ENCODE measurements at places on chromosomes 6 and 20.
A peak's percentile ranks its signal among the peaks of the same experiment; 100 is the strongest.

DNA sequence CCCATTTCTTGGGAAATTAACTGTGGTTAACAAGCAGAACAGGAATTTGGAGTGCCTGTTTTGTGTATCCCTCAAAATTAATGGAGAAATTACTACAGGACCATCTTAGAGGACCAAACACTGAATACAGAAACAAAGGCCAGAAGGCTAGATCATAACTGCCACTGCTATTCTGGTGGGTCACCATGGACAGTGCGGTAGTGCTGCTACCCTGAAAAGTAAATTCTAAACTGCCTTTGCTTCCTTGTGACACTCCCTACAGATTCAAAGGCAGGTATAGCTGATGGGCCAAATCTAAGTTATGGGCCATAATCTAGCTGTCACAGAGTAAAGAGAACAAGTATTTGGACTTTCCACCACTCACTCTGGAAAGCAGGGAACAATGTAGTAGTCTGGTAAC, 575.8 kb upstream of the ADGRB3 start:
- DNase-seq = no peak

GRCh38 chr6:17768388-17768787, 61.7 kb upstream of the NUP153 start:
- DNase-seq = peak; percentile 59

- DNase-seq = peak; percentile 48
Observed at GRCh38 chr6:22062807-22063408, 233.9 kb downstream of the PRL start.

DNA sequence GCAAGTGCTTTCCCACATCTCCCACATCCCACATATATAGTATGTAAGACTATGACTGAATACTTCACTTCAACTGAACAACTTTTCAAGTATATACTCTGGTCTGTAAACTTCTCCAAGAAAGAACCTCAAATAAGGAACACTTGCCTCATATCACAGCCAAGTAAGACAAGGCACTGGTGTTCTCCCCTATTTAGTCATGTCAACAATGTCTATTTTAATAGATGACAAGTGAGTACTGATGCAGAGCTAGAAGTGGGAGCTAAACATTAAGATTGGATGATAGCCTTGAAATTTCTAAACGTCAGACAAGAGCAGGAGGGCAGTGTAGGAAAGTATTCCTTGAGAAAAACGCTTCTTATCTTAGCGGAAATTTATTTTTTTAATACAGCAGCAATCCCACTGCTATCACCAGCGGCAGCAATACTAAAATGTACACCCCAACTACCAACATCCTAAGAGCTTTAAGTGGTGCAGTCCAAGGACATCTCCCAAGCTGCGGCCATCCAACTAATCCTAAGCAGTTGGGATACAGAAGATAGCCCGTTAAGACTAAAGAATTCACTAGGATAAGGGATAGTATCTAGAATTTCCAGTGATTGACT, 29.3 kb downstream of the DST start:
- DNase-seq = no peak

- DNase-seq = no peak
Observed at GRCh38 chr20:35014537-35014936, 58.9 kb downstream of the MYH7B start.

DNA sequence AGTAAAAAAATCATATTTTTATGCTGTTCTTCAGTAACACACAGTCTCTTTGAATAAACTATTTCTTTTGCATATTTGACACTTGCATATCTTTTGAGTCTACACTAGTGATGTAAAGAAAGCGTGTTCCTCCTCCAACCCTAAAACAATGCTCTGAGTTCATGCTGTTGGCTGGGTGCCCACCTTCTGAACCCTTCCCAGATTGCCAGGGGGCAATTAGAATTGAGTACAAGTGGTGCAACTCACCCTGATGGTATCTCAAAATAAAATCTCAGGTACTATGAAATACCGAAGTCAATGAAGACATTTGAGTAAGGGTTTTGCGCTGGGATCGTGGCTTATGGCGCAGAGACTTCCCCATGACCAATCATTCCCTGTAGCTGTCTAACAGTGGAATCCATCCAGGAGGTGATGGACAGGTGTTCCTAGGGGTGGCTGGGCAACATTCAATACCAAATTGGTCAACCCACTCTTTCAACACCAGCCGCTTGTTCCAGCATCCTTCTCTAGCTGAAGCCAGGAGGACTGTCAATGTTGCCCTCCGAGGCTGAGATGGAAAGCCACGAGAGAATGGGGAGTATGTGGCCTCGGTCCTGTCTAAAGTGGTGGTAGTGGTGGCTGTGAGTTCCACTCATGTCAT, 94.4 kb upstream of the ZNFX1 start:
- DNase-seq = no peak

- no peak for DNase-seq
Observed at GRCh38 chr6:35733633-35734032, 3.2 kb upstream of the ARMC12 start.

DNA sequence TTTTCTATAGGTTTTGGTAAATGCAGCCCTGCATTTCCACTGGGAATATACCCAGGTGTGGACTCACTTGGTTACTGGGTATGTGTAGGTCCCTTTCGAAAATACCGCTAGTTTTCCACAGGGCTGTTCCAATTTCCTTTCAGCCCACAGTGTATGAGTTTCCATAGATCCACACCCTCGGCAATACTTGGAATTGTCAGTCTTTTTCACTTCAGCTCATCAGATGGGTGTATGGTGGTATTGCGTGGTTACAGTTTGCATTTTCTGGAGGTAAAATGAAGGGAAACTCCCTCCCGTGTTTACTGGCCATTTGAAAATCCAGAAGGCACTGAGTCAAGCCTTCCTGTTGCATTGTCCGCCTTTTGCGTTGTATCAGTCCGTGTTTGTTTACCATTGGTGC, 453.6 kb downstream of the CDH26 start:
- DNase-seq = no peak

DNA sequence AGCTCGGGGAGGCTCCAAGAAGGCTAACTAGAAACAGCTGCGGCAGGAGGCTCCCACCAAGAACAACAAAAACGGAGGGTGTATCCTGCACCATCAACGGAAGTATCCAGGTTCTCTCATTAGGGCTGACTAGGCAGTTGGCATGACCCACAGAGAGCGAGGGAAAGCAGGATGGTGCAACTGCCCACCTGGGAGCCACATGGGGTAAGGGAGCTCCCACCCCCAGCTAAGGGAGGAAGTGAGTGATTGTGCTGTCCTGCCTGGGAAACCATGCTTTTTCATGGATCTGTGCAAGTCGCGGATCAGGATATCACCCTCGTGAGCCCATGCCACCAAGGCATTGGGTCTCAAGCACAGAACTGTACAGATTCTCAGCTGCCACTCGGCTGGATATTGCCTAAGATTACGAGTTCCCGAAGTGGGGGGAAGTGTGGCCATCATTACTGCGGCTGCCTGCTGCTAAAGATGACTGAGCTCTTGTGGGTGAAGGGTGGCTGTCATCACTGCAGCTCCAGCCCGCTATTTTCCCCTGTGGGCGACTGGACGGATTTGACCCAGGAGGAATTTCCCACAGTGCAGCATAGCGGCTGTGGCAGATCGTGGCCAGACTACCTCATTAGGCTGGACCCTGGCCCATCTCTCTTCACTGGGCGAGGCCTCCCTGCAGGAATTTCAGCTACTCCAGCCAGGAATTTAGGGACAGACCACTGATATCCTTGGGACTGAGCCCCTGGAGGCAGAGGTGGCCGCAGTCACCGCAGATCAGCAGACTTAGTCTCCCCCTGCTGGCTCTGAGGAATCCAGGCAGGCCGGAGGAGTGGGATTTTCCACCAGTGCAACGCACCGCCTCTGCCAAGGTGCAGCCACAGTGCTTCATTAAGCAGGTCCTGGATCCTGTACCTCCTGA, 515.7 kb downstream of the FRK start:
- DNase-seq = no peak

DNA sequence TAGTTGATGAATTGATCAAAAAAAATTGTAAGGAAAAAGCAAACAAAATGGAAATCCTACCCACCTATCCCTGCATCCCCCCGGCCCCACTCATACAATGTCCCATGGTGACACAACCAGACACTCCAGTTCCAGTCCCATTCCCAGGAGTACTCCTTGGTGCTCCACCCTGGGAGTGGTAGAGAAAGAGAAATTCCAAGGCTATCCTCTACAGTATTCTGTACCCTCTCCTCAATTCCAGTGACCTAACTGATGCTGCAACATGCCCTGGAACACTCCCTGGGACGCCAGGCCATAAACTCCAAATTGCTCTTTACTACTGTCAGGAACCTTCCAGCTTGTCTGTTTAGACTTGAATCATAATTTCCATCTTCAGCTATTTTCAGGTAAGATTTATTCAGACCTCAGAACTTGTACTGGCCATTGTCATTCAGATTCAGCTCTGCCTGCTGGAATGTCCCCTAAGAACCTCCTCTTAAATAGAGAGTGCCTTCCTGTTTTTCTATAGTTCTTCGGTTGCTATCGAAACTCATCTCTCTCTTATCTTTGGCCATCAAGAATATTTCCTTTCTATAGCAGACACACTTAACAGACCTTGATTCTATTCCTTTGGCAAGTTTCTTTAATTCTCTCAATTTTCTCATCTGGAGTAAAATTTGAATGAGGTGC, 8.7 kb downstream of the GPX6 start:
- DNase-seq = no peak

GRCh38 chr20:58361481-58362205, 27.4 kb upstream of the VAPB start:
- DNase-seq = no peak

DNA sequence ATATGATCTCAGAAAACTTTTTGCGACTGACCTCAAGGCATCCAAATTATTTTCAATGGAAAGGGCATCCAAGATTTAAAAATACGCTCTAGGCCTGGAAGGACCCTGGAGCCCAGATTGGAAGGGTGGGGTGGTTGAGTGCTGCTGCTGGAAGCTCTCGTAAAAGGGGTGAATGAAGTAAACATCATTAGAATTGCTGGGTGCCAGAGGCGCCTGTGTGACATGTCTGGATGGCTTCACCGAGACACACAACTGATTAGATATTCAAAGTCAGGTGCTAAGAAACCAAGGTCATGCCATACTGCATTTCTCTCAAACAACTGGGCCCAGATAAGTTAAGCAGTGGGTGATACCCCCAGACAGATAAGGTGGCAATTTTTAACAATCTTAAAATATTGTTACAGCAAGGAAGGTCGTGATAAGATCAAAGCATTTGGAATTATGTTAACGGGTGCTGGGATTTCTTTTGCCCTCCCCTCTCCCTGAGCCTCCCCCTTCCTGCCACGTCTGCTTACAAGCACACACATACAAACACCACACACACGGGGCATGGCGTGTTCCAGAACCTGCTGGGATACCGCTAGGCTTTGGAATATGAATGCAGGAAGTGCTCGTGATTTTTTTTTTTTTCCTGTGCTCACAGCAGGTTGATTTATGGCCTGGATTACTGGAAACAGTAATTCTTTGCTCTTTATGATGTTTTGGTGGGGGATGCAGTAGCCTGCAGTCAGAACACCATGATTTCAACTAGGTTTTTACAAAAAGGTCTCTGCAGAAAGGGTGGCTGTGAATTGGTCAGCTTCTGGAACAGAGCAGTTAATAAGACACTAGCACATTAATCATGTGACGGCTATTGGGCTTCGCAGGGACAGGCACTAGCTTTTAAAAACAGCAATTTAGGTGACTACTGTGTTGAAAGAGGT, 551.2 kb downstream of the QKI start:
- no peak for DNase-seq

DNA sequence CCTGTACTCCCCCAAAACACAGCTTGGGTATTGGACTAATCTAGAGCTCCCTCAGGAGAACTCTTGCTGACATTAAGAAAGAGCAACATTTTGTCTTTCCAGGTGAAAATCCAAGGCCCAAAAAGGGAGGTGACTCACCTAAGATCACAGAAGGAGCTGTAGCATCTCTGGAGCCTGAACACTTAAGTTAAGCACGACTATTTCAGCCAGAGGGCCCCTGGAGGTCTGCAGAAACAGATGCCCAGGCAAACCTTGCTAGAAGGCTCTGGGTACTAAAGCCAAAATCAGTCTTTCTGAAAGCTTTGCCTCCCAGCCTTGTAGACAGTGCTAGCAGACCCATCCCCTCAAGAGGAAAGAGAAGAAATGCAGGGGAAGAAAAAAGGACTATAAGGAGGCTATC, 8.8 kb downstream of the EDN1 start:
- DNase-seq = no peak

DNA sequence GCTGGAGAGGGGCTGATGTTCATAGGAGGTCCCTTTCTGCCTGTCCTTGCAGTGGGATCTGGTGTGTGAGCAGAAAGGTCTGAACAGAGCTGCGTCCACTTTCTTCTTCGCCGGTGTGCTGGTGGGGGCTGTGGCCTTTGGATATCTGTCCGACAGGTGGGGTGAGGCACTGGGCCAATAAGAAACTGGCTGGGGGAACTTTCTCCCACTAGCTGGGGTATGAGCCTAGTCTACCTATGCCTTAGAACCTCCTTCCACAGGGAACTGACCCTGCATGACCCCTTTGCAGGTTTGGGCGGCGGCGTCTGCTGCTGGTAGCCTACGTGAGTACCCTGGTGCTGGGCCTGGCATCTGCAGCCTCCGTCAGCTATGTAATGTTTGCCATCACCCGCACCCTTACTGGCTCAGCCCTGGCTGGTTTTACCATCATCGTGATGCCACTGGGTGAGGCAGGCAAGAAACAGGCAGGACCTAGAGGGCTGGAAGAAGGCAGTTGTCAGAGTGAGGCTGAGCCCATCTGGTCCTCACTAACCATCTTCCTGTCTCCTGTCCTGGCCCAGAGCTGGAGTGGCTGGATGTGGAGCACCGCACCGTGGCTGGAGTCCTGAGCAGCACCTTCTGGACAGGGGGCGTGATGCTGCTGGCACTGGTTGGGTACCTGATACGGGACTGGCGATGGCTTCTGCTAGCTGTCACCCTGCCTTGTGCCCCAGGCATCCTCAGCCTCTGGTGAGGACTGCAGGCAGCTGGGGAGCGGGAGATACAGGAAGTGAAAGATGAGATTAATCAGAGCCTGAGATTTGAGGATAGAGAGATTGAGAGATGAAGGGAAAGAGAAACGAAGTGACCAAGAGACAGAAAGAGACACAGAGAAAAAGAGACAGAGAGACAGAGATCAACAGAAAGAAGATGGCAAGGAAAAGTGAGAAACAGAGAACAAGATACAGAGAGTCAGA, 1.6 kb downstream of the SLC22A7 start:
- no peak for DNase-seq

GRCh38 chr6:15309611-15310283, 63.9 kb downstream of the JARID2 start:
- DNase-seq = no peak

GRCh38 chr20:43979576-43980105, 65.0 kb downstream of the TOX2 start:
- DNase-seq = no peak

GRCh38 chr6:36118550-36119107, 11.7 kb upstream of the MAPK13 start:
- no peak for DNase-seq
